ENCODE measurements at places on chromosomes 7 and 10.
A peak's percentile ranks its signal among the peaks of the same experiment; 100 is the strongest.

DNA sequence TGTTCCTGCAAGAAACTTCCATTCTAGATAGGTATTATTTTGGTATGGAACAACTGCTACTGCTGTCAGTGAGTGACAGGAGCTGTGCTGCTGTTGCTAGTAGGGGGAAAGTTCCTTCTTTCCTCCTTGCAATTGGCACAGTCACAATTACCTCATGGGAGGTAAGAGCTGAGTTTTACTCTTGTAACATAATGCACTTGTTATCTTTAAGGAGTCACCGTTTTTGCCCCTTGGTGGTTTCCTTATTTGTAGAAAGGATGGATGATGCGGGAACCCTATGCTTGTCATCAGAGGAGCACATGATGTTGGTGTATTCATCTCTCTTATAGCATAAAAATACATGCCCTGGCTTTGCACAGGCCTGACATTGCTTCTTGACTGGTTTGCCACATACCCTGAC is 234.7 kb upstream of the NPY start:
- DNase-seq, result no peak

- no peak for DNase-seq
Measured at GRCh38 chr7:142867398-142868187, 12.7 kb downstream of the EPHB6 start.

- no peak for DNase-seq
Measured at GRCh38 chr10:80164596-80164995, 32.1 kb downstream of the PLAC9 start.

DNA sequence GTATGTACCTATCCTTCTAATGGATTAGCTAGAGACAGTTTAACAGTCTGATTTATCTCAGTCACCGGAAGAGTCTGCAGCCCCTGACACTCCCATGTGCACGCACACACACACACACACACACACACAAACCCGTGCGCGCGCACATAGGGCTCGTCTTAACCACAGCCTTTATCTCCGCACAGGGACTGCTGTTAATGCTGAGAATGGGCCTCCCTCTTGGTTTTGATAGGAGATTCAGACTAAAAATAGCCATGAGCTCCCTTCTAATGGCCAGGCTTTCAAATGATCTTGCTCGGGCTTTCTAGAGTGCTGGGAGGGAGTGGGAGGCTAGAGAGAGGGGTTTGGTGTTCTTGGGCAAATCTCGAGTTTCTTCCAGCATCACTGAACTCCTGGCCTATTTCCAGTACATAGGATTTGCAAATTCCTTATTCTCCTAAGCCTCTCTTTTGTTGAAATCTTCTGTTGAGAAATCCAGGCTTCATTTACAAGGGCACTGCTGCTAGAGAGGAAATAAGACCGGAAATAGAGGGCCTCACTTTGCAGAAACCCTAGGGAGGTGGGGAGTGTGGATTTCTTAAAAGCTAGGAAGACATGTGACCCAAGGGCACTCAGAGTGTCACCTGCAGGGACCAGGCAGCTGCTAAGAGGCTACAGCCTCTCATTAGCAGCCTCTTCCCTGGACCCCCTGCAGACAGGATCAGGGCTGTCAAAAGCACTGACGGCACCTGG is 2.4 kb downstream of the TMEM72 start:
- no peak for DNase-seq

- DNase-seq, result no peak
Measured at GRCh38 chr7:69860941-69861622, 262.8 kb downstream of the AUTS2 start.

- peak; percentile 63 for DNase-seq
Measured at GRCh38 chr10:12617191-12618175, 268.1 kb downstream of the CAMK1D start.

DNA sequence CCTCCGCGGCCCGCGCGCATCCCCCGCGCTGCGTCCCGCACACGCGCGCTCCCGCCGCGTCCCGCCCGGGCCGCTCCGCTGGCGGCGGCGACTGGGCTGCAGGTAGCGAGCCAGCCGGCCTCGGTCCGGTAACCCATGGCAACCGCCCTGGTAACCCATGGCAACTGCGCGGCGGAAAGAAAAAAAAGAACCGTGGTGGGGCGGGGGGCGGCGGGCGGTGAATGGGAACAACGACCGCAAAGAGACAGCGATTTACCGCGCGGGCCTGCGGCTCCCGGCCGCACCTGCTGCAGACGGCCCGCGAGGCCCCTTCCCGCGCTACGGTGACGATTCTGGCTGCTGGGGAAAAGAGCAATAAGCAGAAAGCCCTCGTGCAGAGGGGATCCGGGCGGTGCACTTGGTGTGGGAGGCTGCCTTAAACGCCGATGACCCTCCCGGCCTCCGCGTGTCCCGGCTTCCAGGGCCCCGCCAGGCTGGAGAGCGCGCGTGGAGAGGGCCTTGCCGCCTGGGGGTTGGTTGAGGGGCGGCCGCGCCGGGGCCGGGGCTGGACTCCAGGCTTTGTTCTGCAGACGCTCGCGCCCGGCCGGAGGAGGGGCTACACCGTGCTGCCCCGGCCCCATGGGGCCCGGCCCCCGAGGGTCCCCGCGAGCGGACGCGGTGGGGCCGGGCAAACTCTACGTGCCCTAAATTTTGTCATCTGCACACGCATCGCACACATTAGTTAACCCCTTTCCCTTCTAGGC is 84.7 kb downstream of the SNX10 start:
- DNase-seq, result peak; percentile 75

DNA sequence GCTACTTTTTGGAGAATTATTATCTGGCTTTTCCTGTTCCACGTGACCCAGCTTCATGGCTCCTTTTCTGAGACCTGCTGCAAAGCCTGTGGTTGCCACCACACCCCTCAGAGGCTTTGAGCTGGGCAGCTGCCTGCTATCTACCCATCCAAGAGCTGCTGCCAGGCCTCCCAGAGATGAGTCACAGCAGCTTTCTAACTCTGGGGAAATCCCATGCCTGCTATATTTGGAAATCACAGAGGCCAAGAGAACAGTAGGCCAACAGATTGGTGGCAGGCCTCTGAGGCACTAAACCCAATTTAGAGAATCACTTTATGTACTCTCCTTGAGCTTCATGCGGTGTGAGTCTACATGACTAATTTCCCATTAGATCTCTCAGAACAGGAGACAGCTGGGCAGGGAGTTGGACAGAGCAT is 35.2 kb downstream of the SGCE start:
- no peak for DNase-seq

DNA sequence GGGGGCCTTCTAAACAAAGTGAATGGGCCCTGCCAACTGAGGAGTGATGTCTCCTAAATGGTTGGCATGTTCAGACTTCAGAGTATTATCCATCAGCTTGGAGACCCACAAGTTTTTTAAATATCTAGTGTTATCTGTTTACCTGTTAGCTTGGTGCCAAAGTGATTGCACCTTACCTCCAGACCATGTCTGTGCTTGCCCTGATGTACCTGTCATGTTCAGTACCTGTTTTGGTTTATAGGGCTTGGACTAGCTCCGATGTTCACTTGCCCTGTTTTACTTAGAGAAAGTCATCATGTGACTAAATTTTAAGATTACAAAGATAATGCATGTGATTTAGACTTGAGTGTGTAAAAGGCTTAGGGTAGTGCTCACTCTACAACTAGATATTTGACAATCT is 67.7 kb downstream of the CNNM2 start:
- DNase-seq, result no peak

GRCh38 chr10:91635401-91636400 is 2.8 kb upstream of the PPP1R3C start:
- DNase-seq, result peak; percentile 60

DNA sequence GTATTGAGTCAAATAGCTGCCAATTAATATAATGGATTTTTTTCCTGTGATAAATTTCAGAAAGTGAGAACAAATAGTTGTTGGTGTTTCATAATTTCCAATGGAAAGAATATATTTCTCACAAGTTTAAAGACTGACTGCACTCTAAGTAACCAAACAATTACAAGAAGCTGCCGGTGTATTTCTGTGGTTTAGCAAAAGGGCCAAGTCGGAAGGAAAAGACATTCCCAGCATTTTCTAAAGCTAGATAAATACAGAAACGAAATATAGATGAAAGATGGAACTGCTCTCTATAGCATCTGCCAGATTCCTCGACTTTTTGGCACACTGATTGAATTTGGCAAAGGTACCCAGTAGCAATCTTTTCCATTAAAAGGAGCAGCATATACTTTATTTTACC is 92.7 kb upstream of the MKX start:
- DNase-seq, result no peak
